Activated naive CD4-positive, alpha-beta T cell treated with anti-CD3 and anti-CD28 coated beads, Interleukin-2, amount 10 ng/mL, durations not matched to agents 7 days and 5 days (primary cell): ENCODE measurements at places on chromosomes 5 and 9.
A peak's percentile ranks its signal among the peaks of the same experiment; 100 is the strongest.

DNA sequence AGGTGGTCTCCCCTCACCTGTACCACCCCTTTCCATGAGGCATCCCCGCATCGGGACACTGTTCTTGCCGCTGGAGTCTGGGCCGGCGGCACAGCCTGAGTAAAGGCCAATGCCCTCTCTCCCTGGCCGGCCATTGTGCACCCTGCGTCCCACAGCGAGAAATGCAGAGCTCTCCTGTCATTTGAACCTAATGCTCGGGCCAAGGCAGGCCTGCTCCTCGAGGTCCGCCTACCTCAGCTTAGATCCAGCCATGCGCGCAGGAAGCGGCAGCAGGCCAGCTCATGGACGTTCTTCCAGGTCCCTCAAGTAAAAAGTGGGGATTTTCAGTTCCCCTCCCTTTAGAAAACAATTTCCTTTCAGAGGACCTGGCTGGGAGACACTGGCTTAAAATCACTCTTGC lies 135.0 kb downstream of the HSD17B3 start:
- no peak for DNase-seq
- H3K4me1 ChIP-seq, result no peaks in the 10 kb centered on the region
- H3K27me3 ChIP-seq, result peaks cover 23% of the 10 kb centered on the region
- H3K4me3 ChIP-seq, result no peak overlapping the region
- H3K27ac ChIP-seq, result no peak overlapping the region

- DNase-seq, result no peak
- H3K27me3 ChIP-seq, result no peaks in the 10 kb centered on the region
- no peaks in the 10 kb centered on the region for H3K4me1 ChIP-seq
- no peak overlapping the region for H3K4me3 ChIP-seq
Observed at GRCh38 chr5:91998774-91999173, 615.7 kb upstream of the ARRDC3 start.

- no peak for DNase-seq
- no peaks in the 10 kb centered on the region for H3K27me3 ChIP-seq
- no peak overlapping the region for H3K4me3 ChIP-seq
- H3K4me1 ChIP-seq, result no peaks in the 10 kb centered on the region
Observed at GRCh38 chr9:17402309-17402708, 176.6 kb upstream of the SH3GL2 start.

- DNase-seq, result no peak
- H3K4me1 ChIP-seq, result no peaks in the 10 kb centered on the region
- no peak overlapping the region for H3K27ac ChIP-seq
- H3K4me3 ChIP-seq, result no peak overlapping the region
Observed at GRCh38 chr5:174649391-174649790, 75.0 kb upstream of the MSX2 start.

GRCh38 chr5:126449751-126450271 lies 26.6 kb downstream of the GRAMD2B start:
- peaks cover 68% of the 10 kb centered on the region for H3K4me1 ChIP-seq
- H3K36me3 ChIP-seq, result peaks cover 19% of the 10 kb centered on the region
- peak overlapping the region; percentile 72 for H3K4me3 ChIP-seq
- H3K27ac ChIP-seq, result peak overlapping the region; percentile 99

DNA sequence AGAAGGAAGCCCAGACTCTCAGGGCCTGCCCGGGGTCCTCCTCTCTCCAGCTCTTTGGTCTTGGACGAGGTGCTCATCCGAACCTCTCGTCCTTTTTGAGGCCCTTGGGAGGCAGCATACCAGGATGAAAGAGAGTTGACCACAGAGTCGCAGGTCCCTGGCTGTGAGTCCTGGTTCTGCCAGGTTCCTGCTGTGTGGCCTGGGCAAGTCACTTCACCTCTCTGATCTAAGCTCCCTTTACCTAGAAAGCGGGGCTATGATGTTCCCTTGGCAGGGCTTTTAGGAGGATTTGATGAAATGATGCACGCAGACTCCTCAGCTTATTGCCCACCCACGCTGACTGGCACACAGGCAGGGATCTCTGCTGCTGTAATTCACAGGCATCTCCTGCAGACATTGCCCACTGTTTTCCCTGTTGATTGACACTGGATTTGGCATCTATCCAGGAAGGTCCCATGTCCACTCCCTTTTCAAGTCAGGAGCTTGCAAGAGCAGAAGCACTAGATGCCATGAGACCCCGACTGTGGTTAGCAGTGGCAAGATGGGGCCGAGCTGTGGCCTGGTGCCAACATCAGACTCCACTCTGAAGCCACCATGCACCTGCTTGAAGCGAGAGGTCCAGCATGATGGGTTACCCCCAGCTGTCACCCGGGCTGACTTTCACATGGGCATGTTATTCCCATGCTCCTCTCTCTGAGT lies 71.5 kb downstream of the MACROH2A1 start:
- no peak overlapping the region for H3K4me3 ChIP-seq
- no peaks in the 10 kb centered on the region for H3K27me3 ChIP-seq
- H3K27ac ChIP-seq, result no peak overlapping the region
- H3K36me3 ChIP-seq, result peaks cover 21% of the 10 kb centered on the region
- peaks cover 54% of the 10 kb centered on the region for H3K4me1 ChIP-seq

GRCh38 chr5:58114324-58114723 lies 345.6 kb downstream of the PLK2 start:
- no peaks in the 10 kb centered on the region for H3K4me1 ChIP-seq
- no peaks in the 10 kb centered on the region for H3K36me3 ChIP-seq
- no peaks in the 10 kb centered on the region for H3K27me3 ChIP-seq
- DNase-seq, result no peak
- no peak overlapping the region for H3K27ac ChIP-seq
- H3K4me3 ChIP-seq, result no peak overlapping the region

- no peaks in the 10 kb centered on the region for H3K36me3 ChIP-seq
- H3K27ac ChIP-seq, result no peak overlapping the region
- no peaks in the 10 kb centered on the region for H3K4me1 ChIP-seq
- no peak overlapping the region for H3K4me3 ChIP-seq
- no peak for DNase-seq
Observed at GRCh38 chr5:169070413-169070812, 230.5 kb downstream of the SLIT3 start.

DNA sequence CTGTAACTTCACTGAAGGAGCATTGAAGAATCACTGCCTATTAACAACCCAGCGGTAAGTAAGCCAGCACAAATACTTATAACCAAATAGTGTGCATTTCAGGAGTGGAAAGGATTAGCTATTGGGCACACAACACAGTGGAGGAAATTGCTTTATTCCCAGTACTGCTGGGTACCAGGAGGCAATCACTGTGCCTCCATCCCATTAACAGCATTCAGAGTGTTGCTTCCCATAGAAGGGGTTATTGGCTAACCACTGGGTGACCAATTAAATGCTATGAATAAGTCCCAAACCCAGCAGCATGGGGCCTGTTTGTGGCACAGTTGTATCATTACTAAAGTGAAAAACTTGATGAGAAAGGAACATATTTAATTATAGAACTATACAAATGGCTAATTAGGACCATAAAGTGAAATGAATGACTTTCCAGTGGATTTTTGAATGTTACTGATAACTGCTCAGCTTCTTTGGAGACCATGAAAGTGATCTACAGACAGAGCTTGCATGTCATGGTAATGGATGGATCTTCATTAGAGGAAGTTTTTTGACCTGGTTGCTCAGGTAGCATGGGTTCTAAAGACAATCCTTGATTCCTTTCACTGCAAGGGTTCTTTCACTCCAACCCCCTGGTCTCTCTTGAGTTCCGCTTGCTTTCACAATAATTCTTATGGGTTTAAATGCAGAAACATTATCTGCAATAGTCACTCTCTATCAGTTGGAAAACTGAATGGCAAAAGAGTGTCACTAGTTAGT lies 413.3 kb upstream of the RORB start:
- no peak overlapping the region for H3K27ac ChIP-seq
- no peak for DNase-seq
- H3K36me3 ChIP-seq, result no peaks in the 10 kb centered on the region
- H3K4me1 ChIP-seq, result no peaks in the 10 kb centered on the region
